ENCODE measurements at places on chromosomes 6 and 20.

DNA sequence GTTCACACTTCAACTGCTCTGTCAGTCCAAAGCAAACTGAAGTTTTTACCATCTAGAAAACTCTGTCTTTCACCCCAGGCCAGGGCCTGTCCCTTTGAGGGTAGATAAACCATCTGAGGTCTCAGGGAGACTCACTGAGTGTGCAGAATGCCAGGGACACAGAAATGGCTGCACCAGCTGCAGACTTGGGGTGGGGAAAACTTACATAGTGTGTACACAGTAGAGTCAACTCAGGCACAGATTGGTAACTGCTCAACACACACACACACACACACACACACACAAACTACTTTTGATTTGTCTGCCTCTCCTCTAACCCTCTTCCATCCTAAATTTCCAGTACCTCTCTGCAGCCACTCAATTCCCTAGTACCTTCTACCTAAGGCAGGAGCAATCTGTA, 374.9 kb upstream of the JAG1 start:
- DNase-seq, result no peak

GRCh38 chr20:46604551-46605133, 46.6 kb downstream of the SLC13A3 start:
- DNase-seq, result no peak

DNA sequence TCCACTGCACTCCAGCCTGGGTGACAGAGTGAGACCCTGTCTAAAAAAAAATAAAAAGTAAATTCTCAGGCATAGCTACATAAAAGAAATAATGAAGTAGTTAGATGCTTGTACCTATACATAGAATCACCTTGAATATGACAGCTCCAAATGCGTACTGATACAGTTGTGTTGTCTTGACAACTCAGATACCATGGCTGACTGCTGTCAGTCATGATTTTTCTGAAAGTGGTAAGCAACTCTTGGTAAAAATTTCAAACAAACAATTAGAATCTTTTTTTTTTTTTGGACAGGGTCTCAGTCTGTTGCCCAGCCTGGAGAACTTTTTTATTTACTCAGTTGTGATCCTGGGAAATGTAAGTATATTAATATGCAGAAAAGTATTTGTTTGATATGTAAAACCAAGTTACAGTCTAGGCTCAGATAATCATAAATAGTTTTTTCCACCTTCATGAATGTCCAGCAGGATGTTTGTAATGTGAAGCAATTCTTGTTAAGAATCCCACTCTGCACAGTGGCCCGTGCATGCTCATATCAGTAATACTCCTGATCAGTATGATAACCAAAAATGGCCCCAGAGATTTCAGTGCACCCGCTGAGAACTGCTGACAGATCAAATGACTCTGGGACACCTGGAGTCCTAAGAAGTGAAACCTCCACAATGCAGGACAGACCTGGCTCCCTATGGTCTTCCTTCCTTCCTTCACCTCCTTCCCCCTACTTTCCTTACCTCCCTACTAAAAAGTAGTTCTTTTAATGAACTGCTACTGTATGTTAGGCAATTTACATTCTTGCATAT, 14.0 kb upstream of the MAPK13 start:
- no peak for DNase-seq

- peak; percentile 98 for DNase-seq
These were observed 31.9 kb downstream of the NSFL1C start for GRCh38 chr20:1434571-1435336.

DNA sequence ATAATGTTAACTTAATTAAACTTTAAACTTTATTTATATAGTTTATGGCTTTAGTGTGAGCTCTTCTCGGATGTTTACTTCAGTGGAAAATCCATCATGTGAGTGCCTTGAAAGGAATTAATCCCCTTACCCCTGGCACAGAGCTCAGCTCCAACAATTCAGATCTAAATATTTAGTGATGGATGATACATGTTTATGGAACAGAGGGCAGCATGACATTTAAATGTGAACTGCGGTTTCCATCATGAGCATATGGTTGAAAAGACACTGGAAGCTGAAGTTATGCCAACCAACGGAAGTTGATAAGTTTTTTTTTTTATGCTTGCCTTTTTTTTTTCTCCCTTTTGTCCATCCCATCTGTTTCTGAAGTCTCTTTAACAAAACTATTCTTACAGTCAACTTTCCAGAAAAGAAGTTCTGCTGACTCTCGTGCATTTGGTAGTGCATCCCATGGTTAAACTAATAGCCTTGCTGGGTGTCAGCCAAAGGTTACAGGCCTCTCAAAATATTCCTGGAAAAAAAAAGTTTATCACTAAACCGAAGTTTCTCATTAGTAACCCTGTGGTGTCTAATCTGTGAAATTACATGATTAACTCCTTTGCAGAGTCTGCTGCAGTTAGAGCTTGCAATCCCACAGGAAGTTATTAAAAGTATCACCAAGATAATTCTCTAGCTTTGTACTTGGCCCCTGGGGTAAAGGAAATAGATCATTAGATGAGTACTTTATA, 243.9 kb upstream of the TCF21 start:
- DNase-seq, result no peak

GRCh38 chr6:126180585-126180984, 159.3 kb upstream of the CENPW start:
- peak; percentile 62 for DNase-seq

- no peak for DNase-seq
These were observed 89.2 kb downstream of the UST start for GRCh38 chr6:148835920-148836441.

DNA sequence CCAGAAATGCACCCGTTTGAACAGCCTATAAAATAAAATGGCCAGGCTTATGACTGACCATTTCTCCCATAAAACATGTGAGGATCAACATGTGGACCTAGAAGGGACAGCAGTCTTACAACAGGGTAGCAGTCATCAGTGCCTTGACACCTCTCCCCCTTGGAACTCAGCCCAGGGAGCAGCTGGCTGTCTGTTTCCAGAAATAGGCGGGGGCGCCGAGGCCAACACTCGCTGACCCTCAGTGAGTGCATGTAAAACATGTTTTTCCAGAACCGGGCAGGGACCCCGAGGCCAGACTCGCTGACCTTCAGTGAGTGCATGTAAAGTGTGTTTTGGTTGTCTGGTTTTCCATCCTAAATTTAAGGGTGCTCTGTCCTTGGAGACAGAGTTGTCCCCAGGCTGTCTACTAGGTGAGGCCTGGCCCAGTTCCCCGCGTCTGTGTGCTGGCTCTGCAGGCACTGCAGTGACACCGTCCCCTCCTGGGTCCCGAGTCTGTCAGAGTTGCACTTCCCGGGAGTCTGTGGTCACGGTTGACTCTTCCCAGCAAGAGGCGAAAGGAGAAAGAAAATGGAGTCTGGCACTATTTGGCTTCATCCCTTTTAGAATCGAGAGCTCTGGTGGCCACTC, 19.8 kb upstream of the ADRM1 start:
- DNase-seq, result no peak

GRCh38 chr20:25487306-25487705, 79.8 kb downstream of the GINS1 start:
- no peak for DNase-seq

GRCh38 chr6:25297823-25298522, 18.8 kb downstream of the CARMIL1 start:
- no peak for DNase-seq

- DNase-seq, result no peak
These were observed 118.7 kb downstream of the SYNDIG1 start for GRCh38 chr20:24588047-24588635.

DNA sequence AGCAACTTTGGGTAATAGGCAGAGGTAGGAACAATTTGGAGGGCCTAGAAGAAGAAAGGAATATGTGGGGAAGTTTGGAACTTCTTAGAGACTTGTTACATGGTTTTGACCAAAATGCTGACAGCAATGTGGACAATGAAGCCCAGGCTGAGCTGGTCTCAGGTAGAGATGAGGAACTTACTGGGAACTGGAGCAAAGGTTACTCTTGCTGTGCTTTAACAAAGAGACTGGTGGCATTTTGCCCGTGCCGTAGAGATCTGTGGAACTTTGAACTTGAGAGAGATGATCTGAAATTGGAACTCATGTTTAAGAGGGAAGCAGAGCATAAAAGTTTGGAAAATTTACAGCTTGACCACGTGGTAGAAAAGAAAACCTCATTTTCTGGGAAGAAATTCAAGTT, 28.3 kb upstream of the TMEM200A start:
- DNase-seq, result no peak

GRCh38 chr6:4485735-4486134, 290.5 kb upstream of the CDYL start:
- DNase-seq, result no peak

Data from common myeloid progenitor, CD34-positive (primary cell).